ENCODE measurements at places on chromosomes 13 and 19.

DNA sequence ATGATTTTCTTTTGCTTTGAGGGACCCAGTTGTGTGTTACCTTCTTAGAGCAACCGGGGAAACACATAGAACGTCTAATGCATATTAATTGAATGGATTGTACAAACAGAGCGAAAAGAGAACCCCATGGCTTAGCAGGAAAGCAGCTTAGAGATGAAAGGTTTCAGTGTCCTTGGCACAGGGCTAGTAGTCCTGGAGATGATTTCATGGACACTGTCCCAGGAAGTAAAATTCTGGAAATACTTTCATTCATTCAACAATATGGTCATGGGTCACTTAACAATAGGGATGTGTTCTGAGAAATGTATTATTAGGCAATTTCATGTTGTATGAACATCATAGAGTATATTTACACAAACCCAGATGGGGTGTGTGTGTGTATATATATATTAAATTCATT lies 9.7 kb upstream of the FUT2 start:
- peak; percentile 71 for DNase-seq

DNA sequence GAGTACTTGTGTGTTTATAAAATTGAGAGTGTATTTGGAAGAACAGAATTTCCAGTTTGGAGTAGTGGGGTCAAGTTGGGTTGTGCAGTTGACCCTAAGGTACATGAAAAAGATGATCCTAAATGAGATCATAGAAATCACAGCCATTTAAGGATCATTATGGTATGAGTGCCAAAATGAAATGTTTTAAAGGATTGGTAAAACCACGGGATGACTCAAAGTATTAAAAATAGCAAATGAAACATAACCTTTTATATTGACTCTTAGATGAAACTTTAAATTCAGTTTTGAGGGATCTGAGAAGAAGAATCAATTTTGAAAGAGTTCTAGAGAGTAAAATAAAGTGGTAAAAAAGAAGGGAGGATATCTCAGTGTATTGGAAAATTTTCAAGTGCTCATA lies 773.8 kb downstream of the GPC5 start:
- DNase-seq, result no peak

DNA sequence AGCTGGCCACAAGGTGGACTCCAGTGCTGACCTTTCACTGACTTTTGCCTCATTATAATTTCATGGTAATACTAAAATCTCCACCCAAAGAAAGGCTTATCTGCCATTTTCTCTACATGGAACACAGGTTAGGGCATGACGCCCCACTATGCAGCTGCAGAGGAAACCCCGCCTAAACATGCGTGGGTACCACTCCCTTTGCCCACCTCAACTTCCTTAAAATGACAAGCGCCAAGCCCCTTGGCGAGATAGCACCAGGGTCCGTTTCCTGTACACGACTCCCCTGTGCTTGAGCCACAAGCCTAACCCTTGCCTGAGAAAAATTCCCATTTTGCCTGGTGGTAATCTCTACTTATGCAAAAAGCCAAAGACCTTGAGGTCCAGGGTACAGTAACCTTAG lies 36.0 kb upstream of the PABPC3 start:
- DNase-seq, result no peak

DNA sequence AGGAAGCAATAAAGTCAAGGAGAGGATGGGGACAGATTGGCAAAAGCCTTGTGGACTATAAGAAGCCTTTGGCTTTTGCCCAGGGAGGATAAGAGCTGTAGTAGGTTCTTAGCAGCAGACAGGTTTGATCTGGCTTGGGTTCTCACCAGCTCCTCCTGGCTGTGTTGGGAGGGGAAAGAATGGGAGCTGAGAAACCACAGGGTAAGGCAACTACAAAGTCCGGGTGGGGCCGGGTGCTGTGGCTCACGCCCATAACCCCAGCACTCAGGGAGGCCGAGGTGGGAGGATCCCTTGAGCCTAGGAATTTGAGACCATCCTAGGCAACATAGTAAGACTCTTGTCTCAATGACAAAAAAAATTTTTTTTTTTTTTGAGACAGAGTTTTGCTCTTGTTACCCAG lies 20.6 kb downstream of the NECTIN2 start:
- DNase-seq, result no peak

All from fibroblast of gingiva (primary cell).